ENCODE measurements at places on chromosomes 5 and 9.

DNA sequence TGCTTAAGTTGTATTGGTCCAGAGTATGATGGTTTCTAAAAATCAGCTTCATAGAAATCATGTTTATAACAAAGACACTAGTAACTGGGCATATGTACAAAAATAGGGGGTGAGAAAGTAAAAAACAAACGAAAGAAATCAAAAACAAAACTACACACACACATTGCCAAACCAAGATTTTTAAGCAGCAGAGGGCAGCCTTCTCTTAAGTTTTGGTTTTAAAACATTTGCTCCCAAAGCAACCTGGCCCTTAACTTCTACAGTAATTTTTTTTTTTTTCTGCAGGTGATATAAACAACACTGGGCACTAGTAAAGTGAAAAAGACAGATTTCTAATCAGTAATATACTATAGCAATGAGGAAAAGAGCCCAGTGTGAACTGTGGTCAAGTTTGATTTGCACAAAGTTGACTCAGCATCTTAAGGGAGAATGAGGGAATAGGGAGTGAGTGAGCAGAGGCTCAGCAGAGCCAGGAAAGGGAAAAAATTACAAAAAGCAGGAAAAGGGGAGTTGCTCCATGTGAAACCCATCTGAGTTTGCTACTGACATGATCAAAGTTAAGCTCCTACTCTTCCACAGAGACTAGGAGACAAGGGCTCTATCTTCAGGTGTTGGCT is 13.4 kb upstream of the GAPT start:
- no peak for DNase-seq

DNA sequence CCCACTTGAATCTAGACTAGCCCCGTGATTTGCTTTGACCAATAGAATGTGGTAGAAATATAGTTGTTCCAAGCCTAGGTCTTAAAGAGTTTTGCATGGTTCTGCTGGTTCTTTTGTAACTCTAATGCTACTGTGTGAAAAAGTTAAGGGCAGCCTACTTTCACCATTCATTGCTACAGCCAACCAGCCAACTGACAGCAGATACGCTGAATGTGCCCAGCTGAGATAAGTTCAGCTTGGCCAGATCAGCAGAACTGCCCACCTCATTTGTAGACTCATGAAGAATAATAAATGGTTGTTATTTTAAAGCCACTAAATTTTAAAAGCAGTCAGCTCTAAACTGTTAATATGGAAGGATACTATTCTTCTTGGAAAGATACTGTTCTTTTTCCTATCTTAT is 23.9 kb downstream of the NR3C1 start:
- DNase-seq, result no peak

- DNase-seq, result no peak
These were observed 6.6 kb upstream of the FAT2 start for GRCh38 chr5:151597749-151598148.

- no peak for DNase-seq
These were observed 70.9 kb upstream of the KLF9 start for GRCh38 chr9:70485273-70485858.

DNA sequence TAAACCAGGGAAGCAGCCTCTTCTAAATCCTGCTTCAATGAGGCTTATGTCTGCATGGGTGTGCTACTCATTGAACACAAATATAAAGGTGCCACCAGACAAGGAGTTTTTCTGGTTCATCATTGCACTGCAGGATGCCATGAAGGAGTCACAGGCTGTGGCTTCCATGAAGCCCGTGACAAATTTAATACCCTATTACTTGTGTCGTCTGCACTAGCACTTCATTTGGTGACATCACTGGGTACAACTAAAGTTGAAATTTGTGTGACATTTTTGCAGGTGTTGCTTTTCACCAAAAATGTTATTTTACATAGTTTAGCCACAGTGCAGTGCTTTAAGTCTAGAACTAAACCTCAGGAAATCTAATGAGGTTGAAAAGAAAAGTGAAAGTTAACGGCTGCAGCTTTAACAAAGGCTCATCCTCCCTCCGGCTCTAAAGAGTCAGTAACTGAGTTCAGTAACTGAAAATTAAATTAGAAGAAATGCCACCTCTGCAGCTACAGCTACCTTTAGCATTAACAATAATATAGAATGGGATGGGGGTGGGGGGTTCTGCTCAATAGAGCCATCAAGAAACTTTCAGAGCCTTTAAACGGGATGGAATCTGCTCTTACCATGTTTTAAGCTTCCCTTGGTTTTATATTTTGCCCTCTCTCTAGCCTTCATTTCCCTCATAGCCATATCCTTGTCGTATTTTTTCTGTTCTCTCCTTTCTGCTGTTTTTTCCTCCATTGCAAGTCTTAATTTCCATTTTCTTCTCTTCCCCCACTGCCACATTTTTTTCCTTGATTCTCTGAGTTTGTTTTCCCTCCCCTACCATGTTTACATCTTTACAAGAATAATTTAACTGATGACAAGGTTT is 233.8 kb upstream of the TMEM161B start:
- no peak for DNase-seq

- peak; percentile 52 for DNase-seq
These were observed 30.9 kb downstream of the GSN start for GRCh38 chr9:121298689-121299466.

DNA sequence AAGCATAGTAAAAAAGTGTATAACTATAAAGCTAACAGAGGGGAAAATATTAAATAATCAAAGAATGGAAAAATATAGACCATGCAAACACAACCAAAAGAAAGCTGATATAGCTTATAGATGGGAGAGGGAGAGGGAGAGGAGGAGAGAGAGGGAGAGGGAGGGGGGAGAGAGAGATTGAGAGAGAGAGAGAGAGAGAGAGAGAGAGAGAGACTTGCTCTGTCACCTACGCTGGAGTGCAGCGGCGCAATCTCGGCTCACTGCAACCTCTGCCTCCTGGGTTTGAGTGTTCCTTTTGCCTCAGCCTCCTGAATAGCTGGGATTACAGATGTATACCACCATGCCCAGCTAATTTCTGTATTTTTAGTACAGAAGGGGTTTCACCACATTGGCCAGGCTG is 110.6 kb downstream of the RAPGEF6 start:
- no peak for DNase-seq

DNA sequence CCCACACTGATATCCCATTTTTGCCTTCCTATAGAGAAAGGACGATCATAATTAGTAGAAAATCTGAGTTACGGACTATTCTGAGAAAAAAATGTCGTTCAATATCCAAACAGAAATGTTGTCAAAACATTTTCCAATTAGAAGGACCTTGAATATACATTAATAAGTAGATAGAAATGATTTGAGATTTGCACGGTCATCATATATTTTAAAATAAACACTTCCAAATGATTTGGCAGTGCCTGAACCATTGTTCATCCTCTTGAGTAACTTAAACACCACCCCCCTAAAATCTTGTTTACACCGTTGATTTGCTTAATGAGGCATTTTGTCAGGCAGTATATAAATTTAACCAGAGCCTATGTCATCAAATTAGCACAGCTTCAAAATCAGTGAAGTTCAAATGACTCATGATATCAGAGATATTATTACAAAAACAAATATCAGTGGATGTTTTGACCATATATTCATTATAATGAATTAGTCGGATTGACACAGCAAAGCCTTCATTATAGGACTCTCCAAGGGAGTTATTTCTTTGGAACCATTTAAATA is 105.0 kb downstream of the ACTL7B start:
- DNase-seq, result no peak

GRCh38 chr9:74953235-74953751 is 581 bp upstream of the C9orf40 start:
- no peak for DNase-seq

- DNase-seq, result no peak
These were observed 235.8 kb downstream of the ROR2 start for GRCh38 chr9:91714020-91714806.

DNA sequence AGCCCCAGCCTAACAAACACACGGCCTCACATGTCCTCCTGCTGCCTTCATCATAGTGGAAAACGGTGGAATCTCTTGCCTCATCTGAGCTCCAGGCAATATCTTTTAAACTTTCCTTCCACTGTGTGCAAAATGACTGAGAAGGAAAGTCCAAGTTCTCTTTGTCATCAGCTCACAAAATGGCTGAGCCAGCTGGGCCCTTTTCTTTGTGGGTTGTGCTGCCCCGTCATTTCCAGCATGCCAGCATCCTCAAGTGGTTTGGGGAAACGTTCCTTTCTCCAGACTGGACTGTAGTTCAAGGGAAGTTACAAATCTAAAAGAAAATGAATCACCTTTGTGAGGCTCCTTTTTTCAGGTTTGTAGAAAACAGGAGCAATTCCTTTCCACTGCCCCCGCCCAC is 171.1 kb upstream of the FSTL4 start:
- no peak for DNase-seq

DNA sequence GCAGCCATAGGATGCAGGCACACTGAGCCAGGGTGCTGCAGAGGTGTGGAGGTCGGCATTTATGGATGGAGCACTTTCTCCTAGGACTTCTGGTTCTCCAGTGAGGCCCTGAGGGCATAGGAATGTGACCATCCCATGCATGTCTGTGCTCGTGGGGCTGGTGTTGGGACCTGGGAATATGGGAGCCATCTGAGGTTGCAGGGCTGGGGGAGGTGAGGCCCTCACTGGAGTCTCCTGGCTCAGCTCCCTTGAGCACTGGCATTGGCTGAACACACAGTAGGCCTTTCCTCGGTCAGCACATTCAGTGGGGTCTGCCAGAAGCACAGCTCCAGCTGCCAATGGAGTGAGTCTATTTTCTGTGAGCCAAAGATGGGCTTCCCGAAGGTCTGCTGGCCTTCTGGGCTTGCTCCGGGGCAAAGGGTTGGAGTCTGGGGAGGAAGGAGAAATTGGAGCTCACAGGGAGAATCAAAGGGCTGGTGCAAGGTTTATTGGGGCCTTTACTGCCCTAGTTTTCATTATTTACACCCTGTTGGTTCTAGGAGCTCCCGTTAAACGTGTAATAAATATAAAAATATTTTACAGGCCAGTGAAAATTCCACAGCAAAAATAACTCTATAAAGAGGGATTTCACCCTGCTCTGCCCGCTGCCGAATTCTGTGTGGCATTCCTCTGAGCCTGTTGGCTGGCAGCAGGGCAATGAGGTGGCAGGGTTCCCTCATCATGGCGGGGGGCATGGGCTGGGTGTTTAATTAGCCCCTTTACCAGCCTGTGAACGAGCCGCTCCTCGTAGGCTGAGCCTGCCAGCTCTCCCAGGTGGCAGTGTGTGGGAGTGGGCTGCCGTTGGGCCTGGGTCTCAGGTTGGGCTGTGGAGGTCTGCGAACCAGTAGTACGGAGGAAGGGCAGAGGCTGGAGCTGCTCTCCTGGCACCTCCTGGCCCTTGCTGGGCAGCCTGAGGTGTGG is 31.6 kb upstream of the PITX1 start:
- no peak for DNase-seq

DNA sequence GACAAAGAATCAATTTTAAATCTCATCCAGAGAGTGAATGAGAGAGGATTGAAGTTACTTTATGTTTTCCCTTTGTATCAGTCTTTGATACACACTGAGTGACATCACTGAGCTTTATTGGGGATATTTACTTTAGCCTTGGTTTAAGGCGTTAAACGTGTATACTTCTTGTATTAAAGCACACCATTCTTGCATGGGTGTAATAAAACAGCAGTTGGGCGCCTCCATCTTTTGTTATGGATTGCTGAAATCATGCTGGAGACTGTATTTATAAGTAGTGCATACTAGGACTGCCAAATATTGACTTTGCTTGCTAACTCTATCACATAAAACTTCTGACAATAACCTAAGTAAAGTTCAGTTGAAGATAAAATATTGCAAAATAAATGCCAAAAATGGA is 1755.8 kb upstream of the WWC1 start:
- DNase-seq, result no peak

GRCh38 chr9:22682961-22683699 is 236.5 kb downstream of the DMRTA1 start:
- no peak for DNase-seq

DNA sequence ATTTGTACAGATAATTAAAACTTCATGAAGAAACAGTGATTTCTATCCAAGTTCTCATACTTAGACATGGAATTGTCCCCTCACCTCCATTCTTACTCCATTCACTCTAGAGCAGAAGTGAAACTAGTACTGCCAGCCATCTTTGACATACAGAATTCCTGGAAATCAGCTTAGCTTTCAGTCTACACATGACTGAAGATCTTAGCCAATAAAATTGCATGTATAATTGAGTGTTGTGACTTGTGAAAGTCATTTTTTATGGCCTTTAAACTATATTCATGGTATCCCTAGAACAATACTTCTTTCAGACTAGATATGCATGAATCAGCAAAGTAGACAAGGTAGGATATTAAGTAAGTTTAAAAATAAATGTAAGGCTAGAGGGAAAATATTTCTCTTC is 705.2 kb upstream of the ZNF608 start:
- no peak for DNase-seq

- no peak for DNase-seq
These were observed 199.2 kb downstream of the TLR4 start for GRCh38 chr9:117903453-117903852.

DNA sequence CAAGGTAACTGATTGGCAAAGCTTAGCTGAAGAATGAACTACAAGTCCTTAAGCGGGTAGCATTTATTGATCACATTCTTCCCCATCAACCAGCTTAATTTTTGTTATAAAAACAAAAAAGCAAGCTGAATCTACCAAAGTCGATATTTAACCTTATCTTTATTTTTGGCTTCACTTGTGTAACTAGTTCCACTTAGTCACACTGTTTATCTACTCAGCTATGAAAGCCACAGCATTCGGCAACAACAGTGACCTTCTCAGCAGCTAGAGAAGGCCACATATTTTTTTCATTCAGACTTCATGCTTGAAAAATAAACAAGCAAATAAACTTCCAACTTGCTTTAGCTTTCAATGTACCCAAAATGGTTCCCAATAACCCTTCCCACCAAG is 69.4 kb downstream of the KLHL3 start:
- DNase-seq, result no peak

DNA sequence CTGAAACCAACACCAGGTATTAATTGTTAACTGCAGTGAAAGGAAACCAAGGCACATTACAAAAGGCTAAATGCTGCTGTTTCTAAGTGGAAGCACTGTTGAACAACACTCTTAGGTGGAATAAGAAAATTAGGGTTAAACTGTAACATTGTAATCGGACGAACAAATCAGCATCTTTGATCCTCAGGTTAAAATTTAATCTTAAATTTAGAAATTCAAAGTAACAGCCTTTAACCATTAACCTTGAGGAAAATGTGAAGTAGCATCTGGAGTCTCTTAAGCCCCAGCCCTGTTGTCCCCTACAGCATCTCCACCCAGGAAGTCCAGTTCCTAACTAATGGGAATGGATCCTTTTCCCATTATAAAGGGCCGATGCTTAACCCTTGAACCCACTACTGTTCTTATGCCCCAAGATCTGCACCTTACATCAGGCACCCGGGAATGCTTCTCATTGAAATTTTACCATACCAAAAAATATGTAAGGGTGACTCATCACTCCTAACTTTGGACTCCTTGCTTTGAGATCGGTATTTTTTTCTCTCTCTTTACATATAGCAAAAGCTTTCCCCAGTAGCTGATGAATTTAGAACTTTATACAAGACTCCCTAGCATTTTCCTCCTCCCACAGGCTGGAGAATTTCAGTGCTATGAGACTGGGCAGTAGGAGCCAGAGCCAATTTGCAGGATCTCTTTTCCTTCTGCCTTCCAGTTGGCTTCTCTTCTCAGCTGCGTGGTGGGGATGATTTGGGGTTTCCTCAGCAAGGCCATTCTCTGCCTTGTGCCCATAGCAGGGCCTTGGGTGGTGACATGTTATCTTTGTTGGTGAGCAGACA is 32.0 kb upstream of the ITGA2 start:
- no peak for DNase-seq

All from HuH-7 (cell line).